ENCODE measurements at places on chromosomes 7 and 10.
A peak's percentile ranks its signal among the peaks of the same experiment; 100 is the strongest.

DNA sequence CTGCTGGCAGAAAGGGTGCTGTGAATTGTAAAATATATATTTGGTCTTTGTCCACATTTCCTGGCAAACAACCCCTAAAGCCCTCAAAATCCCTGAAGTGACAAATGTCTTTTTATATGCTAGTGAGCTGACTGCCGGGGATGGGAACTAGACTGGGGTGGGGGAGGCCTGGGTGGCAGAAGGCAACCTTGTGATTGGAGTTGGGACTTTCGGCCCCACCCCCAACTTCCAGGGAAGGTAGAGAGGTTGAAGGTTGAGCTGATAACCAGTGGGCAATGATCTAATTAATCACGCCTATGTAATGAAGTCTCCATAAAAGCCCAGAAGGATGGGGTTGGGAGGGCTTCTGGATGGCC is 2.7 kb downstream of the EPHA1 start:
- no peak for DNase-seq

DNA sequence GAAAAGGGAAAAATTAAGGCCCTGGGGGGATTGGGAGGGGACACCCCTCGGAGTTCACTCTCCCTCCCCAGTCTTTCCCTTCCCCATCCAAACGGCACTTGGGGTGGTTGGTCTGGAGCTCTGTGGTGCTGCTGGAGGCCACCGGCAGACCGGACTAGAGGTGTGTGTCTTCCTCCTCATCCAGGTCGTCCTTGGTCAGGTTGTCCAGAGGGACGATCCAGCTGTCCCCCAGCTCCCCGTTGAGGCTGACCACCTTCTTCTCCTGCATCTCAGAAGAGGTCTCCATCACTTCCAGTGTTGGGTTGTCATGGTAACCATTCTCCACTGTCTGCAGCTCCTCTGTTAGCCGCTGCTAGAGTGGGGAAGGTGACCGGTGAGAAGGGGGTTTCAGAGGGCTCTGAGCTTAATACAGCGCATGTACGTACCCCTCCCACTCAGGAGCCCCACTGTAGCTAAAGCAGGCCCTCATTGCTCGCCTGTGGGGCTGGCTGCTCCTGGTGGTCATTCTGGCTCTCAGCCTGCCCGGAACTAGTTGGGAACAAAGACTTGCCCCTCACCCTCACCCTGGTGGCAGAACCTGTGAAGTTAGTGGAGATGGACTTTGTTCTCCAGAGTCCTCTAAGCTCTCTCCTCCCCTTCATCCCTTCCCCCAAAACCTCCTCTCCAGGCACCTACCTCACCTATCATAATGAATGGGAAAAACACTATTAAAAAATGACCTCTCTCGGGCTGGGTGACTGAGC is 52.1 kb downstream of the PODXL start:
- no peak for DNase-seq

DNA sequence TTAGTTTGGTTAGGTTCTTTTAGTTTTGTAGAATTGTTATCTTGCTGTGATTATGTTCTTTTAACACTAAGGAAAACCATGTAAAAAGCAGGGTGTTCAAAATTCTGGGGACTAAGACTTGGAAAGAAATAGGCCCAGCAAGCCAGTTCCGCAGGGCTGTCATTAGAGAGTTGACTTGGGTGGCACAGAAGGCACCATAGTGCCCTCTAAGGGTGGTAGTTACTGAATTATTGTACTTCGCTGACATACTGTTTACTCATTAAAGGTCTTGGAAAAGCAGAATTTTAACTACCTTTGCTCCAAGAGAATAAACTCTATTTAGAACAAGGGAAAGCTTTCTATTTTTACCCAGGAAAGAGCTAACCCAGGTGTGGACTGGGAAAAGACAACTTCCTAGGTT is 86.5 kb downstream of the OTUD1 start:
- DNase-seq = no peak

DNA sequence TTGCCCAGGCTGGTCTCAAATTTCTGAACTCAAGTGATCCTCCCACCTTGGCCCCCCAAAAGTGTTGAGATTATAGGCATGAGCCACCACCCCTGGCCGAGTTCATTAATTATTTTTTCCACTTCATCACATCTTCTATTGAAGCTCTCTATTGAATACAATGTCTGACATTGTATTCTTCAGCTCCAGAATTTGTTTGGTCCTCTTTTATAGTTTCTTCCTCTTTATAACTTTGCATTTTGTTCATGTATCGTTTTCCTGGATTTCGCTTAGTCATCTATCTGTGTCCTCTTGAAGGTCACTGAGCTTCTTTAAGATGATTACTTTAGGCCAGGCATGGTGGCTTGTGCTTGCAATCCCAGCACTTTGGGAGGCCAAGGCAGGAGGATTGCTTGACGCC is 30.2 kb downstream of the NOM1 start:
- no peak for DNase-seq

DNA sequence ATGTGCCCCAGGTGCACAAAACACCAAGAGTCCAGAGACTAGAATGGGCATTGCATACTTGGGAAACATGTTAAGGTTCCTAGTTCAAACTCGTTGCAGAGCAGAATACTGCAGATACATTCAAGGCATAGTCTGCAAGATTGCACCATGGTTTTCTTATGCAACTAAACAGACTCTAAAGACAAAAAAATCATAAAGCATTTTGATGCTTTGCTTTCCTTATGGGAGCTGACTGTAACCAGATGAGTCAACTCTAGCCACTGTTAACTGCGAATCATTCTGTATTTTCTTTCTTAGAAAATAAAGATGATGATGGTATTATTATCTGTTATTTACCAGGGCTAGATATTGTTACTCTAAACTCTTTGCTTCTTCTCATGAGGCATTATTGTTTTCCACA is 19.7 kb downstream of the TRUB1 start:
- DNase-seq = no peak

- DNase-seq = peak; percentile 21
Measured at GRCh38 chr10:131743190-131744151, 157.3 kb upstream of the PPP2R2D start.

GRCh38 chr10:80283119-80283518 is 6.3 kb downstream of the MAT1A start:
- no peak for DNase-seq

- DNase-seq = peak; percentile 28
Measured at GRCh38 chr7:74480861-74481417, 27.2 kb downstream of the GTF2IRD1 start.

DNA sequence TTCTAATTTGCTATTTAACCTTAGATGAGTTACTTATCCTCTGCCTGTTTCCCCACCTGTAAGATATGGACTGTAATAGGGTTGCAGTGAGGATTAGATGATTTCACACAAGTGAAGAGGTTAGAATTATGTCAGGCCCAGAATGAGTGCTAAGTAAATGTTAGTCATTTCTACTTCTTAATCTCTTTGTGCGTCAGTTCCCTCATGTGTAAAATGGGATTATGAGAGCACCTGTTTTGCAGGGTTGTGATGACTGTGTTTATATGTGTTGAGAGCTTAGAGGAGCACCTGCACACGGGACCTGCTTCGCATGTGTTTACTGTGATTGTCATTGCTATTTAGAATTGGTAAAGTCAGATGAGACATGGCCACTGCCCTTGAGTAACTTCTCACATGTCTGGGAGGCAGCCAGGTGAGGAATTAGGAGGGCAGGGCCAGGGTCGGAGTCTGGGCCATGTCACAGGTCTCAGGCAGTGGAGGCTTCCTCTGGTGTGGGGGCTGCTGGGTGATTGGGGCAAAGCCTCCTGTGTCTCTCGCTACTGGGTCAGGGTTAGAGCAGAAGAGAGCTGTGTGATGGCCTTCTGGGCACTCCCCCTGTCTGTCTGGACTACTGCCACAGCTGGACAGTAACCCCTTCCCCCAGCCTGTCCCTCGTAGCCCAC is 106.7 kb downstream of the WDFY4 start:
- no peak for DNase-seq

GRCh38 chr10:119533473-119533872 is 9.0 kb downstream of the RGS10 start:
- no peak for DNase-seq

GRCh38 chr7:50304911-50305582 is 531 bp downstream of the IKZF1 start:
- DNase-seq = no peak

- peak; percentile 94 for DNase-seq
Measured at GRCh38 chr7:100803398-100804161, 23.7 kb downstream of the EPHB4 start.

GRCh38 chr10:6399231-6399741 is 180.8 kb downstream of the PRKCQ start:
- peak; percentile 76 for DNase-seq

DNA sequence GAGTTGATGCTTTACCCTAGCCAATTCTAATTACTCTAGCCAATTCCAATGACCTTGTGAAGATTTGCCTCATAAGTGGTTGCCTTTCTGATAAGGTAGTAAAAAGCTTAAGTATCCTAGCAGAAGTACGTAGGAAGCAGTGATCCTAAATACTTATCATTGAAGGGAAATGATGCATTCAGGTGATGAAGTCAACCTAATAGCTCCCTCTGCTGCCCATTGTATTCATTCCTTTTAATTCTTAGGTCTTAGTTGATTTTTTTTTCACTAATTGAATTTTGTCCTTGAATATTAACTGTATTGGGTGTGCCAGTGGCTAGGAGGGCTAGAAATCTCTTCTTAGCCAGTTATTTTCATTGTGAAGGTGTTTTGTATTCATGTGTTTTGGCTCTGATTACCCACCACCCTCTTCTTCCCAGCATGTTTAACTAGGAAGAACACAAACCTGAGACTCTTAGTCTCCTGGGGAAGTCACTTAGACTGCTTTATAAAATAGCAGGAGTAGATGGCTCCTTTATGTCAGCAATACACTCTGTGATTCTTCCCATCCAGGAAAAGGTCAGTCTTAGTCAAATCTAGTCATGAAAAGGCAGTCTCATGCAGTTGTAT is 46.3 kb downstream of the PLEKHA8 start:
- peak; percentile 43 for DNase-seq

DNA sequence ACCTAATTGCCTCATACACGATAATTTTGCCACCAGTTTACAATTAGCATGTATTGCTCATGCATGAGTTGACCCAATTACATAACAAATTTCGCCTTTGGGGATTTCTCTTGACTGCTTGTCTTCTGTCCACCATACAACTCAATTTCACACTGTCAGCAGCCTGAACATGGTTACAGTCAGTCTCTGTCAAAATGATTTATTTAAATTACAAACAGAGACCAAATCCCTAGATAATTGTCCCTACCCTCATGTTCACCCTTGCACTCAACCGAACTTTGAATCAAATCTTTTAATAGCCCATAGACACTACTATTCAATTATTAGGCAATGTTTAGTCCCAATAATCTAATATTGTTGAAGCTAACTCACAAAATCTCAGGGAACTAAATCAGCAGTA is 59.7 kb upstream of the NEBL start:
- DNase-seq = no peak

GRCh38 chr7:50727072-50727471 is 55.6 kb downstream of the GRB10 start:
- no peak for DNase-seq

DNA sequence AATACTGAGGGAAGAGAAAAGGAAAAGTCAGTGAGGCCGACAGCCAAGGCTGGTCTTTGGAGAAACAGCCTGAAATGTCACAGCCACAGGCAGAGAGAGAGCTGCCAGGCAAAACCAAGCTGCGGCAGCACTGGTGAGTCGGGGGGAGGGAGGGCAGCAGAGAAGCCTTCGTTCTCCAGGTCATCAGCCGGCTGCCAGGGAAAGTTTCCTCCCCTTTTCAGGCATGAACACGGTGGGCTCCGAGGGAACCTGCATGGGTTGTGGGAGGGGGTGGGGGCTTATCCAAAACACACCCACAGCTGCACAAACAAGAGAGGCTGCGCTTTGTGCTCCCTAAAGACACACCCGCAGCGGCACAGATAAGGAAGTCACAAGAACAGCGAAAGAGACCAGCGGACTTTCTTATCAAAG is 62.3 kb upstream of the NKX6-2 start:
- peak; percentile 32 for DNase-seq

DNA sequence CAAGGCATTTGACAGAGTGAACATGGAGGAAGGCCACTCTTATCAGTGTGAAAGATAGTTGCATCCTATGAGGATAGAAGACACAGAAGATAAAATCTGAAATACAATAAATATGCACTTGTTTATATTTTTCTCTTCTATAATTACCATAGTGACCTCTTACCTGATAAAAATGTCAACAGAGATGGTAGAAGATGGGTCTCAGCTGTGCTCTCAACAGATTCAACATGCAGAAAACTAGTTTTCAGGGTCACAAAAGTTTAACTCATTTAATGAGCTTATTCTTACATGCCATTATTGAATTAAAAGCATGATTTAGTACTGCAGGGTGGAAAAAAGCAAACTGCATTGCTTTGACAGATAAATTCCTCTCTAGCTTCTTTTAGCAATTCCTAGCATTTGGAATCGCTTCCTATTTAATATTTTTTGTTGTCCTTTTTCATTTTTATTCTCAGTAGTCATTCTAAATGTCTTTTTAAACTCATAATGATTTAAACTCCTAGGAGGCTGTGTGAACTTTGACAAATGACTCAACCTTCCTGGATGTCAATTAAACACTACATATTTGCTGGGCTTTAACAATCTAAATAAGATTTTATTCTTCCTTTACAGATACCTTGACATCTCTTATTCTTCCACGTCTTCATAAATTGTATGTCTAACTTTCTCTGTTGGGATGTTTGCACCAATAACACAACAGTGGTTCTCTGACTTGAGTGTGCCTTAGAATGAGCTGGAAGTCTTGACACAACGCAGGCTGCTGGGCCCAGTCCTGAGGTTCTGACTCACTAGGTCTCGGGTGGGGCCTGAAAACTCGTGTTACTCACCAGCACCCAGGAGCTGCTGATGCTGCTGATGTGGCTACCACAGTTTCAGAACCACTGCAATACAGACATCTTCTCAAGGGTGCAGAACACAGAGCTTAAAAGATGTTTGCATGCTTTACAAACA is 565.5 kb upstream of the IGFBP3 start:
- DNase-seq = no peak

- no peak for DNase-seq
Measured at GRCh38 chr7:133372337-133372736, 119.5 kb downstream of the EXOC4 start.

DNA sequence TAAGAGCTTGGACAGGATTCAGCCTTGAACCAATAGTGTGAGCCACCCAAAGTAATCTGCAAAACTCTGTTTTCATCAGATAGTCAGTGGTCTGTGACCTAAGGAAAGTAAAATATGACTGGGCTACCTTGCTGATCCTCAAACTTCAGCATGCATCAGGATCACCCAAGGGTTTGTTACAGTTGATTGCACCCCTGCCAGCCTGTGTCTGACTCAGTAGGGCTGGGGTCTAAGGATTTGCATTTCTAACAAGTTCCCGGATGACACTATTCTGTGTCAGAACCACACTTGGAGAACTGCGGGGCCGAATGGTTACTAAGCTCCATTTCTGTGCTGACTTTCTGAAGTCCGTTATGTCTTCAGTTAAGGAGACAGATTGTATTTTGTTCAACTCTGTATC is 40.6 kb upstream of the TSPAN13 start:
- no peak for DNase-seq

GRCh38 chr7:132548489-132549078 is 27.7 kb downstream of the PLXNA4 start:
- DNase-seq = no peak

GRCh38 chr10:124918191-124918830 is 23.6 kb upstream of the ZRANB1 start:
- no peak for DNase-seq

GRCh38 chr10:8424555-8425211 is 370.2 kb downstream of the GATA3 start:
- DNase-seq = no peak
